Daoy (cell line): ENCODE measurements at places on chromosomes 5 and 9.

- DNase-seq, result no peak
Observed at GRCh38 chr5:91361790-91362189, 21.3 kb downstream of the ARRDC3 start.

DNA sequence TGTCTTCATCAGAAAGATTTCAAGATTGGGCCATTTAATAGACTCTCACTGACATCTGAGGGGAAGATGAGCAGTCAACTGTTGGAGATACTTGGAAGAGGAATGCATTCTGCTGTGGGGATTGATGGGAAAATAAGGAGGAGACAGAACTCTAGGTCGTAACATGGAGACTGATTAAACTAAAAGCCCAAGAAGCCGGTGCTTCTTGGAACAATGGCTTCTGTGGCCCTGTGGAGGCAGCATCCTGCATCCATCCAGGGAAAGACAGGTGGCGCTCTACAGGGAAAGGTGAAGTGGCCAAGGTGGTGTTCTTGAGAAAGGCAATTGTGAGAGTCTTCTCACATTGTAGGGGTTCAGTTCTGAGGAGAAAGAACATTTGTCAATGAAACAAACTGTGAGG lies 31.3 kb downstream of the ZFAND5 start:
- DNase-seq, result peak; percentile 7

DNA sequence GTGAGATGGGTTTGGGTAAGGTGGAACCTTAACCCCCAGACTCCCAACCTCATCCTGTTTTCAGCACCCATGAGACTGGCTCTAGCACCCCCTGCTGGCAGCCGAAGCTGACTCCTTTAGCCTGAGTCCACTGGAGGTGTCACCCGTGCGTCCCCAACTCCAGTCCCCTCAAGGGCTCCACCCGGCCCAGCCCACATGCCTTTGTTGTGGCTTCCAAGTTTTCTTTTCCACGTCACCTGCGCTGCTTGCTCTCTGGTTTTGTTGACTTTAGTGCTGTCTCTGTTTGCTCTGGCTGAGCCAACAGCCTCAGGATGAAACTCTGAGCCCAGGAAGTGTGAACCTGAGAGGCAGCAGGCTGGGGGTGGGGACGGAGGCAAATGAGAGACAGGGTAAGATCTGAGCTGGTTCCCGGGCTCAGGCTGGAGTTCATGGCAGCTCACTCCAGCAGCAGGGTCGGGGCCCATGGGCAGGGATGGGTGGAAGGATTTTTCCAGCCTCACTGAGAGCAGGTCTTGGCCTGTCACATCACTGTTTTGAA lies 13.2 kb upstream of the AQP7 start:
- DNase-seq, result peak; percentile 67

- DNase-seq, result no peak
Observed at GRCh38 chr9:37002413-37003217, 31.5 kb downstream of the PAX5 start.

DNA sequence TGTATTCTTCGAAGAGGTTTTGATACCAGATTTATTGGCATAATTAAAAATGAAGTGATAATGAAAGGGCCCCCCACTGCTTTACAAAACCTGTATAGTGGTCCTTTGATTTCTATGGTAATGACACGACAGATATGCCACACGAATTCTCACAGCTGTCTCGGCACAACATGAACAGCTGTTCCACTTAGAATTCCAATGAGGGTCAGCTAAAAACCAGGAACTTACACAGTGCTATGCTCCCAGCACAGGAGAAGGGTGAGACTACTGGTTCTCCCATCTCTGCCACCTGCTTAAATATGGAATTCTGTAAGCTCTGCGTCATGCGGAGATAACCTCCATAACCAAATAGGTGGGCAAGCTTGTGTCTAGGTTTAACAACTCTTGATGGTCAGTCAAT lies 183.0 kb upstream of the EFNA5 start:
- no peak for DNase-seq

DNA sequence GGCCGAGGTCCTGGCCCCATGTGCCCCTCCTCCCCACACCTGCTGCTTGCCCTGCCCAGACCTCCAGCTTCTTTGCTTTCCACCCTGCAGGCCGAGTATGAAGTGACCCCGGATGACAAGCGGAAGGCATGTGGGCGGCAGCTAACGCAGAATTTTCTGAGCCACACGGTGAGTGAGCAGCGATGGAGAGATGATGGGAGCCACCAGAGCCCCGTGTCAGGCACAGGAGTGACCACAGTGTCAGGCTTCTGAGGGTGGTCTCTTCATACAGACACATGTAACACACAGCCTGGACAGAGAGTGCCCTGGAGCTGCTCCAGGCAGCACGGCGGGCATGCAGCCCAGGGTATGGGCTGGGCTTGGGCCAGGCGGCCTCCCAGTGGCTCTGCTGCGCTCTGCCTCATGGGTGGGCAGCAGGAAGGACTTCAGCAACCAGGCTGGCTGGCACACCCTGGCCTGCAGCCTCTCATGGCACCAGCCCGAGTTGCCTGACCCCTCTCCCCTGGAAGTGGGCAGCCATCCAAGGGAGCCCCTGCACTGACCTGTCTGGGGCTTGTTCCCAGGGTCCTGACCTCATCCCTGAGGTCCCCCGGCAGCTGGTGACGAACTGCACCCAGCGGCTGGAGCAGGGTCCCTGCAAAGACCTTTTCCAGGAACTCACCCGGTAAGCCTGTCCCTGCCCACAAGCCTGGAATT lies 5.8 kb downstream of the GRK6 start:
- DNase-seq, result no peak

GRCh38 chr5:110297152-110297670 lies 429.3 kb downstream of the TMEM232 start:
- DNase-seq, result no peak

DNA sequence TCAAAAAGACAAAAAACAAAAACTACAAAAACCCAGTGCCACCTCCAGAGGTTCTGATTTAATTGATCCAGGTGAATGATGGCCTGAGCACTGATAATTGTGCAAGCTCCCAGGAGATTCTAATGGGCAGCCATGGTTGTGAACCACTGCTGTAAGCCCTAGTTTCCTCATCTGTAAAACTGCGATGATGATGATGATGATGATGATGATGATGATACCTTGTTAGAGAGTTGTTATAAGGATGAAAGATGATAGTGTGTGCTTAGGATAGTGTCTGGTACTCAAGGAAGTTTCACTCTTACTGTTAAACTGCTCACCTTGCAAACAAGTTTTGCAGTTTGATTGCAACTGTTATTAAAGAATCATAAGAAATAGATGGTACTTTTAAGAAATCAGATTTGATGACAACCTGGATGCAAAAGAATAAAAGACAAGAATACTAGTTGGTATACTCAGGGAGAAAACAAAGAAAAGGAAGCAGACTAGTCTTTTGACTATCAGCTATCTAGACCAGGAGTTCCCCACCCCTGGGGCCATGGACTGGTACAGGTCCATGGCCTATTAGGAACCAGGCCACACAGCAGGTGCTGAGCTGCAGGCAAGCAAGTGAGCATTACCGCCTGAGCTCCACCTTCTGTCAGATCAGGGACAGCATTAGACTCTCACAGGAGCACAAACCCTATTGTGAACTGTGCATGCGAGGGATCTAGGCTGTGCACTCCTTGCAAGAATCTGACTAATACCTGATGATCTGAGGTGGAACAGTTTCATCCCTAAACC lies 98.0 kb downstream of the OR2K2 start:
- no peak for DNase-seq

GRCh38 chr5:59557572-59557971 lies 336.0 kb downstream of the PDE4D start:
- no peak for DNase-seq

DNA sequence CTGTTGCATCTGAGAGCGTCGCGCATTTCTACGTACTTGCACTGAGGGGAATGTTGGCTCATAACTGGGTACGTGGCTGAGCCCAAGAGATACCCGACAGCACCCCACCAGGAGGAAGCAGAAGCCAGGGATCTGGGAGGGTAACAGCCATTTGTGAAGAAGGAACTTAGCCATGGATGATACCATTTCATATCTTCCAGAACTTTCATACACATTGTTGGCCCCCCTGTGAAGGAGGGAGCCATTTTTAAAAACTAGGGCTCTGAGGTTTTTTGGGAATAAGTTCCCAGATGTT lies 101.4 kb upstream of the SLC44A1 start:
- DNase-seq, result no peak

DNA sequence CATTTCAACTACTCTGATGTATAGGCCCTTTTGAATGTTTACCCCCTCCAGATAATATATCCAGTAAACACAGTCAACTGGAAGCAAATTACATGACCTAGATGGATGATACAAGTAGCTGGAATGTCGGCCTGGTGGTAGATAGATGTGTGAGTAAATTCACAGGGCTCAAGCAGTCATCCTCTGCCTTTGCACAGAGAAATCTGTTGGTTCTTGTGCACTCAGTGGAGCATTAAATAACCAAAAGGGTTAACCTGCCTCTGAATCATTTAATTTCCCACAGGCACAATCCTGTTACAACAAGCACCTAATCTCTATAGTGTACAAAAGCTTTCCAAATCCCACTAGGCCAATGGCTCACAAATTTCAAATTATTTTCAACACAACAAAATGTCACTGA lies 668.3 kb downstream of the DNAH5 start:
- peak; percentile 13 for DNase-seq

GRCh38 chr5:17415321-17415758 lies 82.7 kb upstream of the TAF11L2 start:
- DNase-seq, result no peak

- DNase-seq, result no peak
Observed at GRCh38 chr5:60184606-60185005, 291.1 kb upstream of the PDE4D start.

DNA sequence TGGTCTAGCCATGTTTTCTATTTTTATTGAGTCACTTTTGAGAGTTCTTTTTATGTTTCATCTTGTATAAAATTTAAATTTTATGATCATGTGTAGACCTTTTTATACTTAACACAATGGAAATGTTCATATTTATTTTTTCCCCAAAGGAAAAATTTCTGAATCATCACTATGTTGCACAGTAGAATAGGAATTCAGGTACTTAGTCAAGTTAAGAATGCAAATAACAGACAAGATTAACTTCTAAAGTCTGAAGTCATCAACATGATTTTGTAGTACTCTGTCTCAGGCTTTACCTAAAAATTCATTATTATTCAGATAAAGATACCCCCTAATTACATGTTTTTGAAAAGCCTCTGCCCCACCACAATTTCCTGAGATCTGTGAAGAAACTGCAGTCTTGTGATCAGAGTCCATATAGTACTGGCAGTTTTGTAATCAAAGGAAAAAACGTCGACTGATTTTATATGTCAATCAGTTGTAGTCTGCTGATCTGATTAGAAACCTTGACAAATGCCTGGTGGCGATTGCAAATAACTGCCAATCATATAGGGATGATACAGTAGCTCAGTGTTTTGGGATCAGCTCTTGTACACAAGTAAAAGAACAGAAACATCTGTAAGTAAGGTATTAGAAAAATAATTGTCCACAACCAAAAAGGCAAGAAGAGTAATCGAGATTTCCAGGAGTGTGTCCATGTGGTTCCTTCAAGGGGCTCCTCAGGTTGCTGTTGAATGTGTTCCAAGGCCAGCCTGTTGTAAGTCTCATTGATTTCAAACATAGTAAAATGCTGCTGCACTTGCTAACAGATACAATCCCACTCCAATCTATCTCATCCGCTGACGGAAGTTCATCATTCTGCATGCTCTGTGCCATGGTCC lies 352.4 kb downstream of the ARRDC3 start:
- DNase-seq, result no peak

DNA sequence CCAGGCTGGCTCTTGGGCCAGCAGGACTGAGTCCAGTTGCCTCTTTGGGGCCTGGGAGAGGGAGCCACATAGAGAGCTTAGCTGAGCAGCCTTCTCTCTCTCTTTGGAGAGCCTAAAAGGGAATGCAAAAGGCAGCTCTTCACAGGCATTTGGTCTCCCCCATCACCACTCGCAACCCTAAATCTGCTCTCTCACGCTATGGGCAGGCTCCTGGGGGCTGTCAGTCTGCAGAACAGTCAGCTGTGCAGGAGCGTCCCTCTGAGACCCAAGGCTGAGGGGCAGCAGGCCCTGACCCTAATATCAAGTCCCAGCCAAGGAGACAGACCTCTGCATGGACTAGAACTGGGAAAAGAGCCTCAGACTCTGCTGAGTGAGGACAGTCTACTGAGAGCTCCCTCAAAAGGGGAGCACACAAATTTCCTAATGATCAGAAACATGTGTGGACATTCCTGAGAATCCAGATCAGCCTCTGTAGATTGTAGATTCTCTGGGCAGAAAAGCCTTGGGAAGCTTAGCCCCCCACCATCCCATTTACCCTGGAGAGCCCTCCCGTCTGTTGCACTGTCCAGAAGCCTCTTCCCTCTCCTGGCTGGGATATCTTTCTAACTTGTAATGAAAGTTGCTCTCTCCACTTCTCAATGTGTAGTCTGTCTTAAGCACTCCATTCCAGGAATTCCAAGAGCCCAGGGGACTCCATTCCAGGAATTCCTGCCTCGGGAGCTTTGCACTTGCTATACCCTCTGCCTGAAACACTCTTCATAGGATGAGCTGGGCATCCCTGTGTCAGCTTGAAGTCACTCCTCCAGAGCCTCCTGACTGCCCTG lies 79.4 kb downstream of the FAM114A2 start:
- no peak for DNase-seq

DNA sequence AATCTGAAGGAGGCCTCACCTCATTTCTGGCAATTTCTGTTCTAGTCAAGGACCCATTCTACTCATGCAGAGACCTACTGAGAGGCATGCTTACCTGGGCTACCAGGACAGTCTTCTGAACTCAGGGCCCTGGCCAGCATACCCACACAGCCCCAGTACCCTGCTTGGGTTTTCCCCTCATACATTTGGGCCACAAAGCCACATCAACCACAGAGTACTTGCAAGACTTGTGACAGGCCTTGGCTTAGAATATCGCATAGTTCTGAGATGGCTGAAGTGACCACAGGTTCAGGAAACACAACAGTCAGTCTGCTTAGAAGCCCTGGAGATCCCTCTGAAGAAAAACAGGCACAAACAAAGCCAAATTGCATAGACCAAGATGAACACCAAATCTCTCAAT lies 758.8 kb upstream of the CDH9 start:
- DNase-seq, result no peak

GRCh38 chr5:154109416-154110106 lies 70.8 kb downstream of the MFAP3 start:
- no peak for DNase-seq

DNA sequence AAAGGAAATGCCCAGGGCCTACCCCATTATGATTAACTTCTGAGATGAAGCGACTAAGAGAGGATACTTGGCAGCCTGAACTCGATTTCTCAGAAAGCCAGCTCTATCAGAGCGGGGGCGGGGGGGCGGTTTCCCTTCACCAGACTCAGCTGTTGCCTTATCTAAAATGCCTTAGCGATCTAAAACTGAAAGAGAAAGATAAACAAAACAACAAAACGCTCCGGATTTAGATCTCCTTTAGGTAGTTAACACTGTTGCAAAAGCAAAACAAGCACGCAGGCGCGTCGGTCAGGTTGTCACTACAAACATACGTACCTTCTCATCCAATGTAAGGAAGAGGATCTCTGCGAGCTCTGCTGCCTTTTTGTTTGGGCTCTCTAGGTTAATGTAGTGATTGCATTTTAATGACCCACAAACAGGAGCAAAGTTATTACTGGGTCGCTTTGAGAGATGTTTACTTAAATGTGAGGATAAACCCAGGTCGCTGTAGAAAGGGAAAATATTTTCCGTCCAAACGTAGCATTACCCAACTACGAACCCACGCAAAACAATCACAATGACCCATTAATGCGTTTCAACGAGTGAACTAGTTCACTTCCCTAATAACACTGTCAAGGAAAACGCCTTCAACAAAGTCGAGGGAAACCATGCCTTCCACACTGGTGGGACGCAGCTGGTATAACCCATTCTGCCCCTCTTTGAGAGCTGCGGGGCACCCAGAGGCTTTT lies 982 bp downstream of the EPB41L4A start:
- DNase-seq, result peak; percentile 40

- no peak for DNase-seq
Observed at GRCh38 chr5:181061645-181062044, 21.6 kb downstream of the BTNL9 start.

- DNase-seq, result no peak
Observed at GRCh38 chr5:147852365-147852764, 20.9 kb upstream of the SPINK1 start.
